ENCODE measurements at places on chromosomes 5 and 9.
A peak's percentile ranks its signal among the peaks of the same experiment; 100 is the strongest.

DNA sequence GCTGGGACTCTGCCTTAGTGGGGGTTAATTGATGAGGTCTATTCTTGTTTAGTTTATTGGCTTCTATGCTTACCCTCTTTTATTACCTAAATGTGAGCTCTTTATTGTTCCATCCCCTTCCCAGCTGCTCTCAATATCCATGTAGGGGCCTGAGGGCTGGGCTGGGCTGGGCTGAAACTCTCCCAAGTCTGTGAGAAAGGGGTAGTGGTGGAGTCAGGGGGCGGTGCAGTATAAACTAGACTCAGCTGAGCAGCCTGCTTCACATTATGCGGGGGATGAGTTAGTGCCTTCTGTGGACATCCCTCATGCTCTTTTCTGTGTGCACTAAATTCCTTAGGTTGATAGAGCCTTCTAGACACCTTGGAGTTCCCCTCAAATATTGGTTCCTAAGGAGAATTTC is 451.8 kb upstream of the PTGER4 start:
- DNase-seq, result no peak

DNA sequence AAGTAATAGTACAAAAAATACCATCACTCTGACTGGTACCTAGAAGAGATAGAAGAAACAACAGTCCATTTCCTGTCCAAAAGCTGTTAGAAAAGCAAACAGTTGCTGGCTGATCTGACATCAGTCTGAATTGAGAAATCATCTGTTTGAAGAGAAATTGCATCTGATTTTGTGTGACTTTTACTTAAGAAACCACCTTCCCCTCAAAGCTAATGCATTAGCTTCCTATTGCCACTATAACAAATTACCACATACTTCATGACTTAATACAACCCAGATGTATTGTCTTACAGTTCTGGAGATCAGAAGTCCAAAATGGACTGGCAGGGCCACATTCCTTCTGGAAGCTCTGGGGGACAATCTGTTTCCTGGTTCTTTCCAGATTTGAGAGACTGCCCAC is 385.9 kb upstream of the TLE4 start:
- no peak for DNase-seq

DNA sequence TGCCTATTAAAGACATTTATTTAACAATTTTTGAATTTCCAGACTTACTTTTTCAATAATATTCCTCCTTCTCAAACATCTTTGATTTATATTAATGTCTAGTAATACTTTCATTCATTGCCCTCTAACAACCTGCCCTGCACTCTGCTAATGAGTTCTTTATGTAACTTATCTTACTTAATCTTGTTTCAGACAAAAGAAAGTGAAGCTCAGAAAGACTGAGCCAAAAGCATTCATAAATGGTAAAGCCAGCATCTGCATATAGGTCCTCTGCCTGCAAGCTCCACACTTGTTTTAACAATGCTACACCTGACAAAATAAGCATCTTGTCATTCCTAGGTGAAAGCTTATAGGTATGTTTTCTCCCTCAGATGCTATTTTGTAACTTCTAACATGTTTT is 2.4 kb upstream of the TNPO1 start:
- no peak for DNase-seq

DNA sequence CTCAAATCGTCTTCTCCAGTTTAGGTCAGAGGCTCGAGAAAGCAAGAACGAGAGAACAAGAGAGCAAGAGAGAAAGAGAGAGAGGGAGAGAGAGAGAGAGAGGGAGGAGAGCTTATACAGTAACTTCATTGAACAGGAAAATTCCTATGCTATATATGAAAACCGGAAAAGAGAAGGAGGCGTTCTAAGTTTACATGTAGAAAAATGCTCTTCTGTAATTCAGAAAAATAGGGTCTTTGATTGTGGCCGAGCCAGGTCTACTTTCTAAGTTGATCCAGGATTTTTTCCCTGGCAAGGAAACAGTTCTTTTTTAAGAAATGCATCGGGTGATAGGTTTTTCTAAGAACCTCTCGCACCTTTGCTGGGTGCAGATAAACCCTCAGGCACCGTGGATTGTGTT is 29.5 kb downstream of the COL15A1 start:
- no peak for DNase-seq

- no peak for DNase-seq
Measured at GRCh38 chr9:122392714-122393113, 21.9 kb downstream of the PTGS1 start.

DNA sequence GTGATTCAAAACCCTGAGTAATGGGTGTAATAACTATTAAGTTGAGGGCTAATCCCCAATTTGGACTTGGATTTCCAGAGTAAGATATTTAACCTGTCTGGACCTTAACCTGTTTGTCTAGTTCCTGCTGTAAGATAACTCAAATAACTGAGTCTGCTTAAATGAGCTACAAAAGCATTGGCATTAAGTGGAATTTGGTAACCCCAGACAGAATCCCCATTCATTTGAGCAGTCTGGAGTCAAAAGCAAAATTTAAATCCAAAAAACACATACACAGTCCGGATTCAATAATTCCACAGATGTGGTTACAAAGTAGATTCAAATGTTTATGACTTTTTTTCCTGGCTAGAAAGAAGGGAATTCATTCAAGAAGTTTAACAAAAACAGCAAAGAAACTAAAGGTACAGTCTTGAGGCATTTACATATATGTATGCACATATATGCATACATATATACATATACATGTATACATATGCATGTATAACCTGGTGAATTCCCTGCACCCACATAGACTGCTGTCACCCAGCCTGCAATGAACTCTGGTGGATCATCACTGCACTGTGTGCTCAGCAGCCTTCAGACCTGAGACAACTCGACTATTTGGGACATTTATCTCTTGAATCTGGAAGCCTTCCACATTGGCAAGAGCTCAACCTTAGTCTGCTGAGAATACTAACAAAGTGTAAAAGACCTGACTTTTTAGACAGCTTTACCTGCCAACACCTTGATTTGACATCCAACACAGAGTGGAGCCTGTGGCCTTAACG is 205.4 kb downstream of the LURAP1L start:
- DNase-seq, result no peak

GRCh38 chr5:150781706-150782614 is 3.4 kb downstream of the SMIM3 start:
- DNase-seq, result no peak

DNA sequence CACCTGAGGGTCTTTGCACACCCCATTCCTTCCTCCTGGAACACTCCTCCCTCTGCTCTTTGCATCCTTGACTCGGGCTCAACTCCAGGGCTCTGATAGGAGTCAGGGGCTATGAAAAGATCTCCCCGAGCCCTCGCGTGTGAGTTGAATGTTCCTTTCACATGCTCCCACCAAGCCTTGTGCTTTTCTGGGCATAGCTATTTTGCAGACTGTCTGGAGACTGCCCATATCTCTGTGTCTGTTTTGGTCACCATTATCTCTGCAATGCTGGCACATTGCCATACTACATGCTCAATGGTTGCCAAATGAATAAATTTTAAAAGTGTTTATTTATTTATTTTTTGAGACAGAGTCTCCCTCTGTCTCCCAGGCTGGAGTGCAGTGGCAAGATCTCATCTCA is 56.9 kb upstream of the PLPP1 start:
- DNase-seq, result no peak

GRCh38 chr5:101942321-101942882 is 353.7 kb downstream of the SLCO4C1 start:
- DNase-seq, result peak; percentile 27

- DNase-seq, result no peak
Measured at GRCh38 chr5:11482011-11482410, 422.2 kb downstream of the CTNND2 start.

GRCh38 chr5:132024789-132025402 is 13.4 kb upstream of the ACSL6 start:
- DNase-seq, result no peak

- no peak for DNase-seq
Measured at GRCh38 chr5:179154991-179155955, 95.1 kb downstream of the ZNF354C start.

GRCh38 chr9:73583576-73583975 is 431.9 kb downstream of the ANXA1 start:
- DNase-seq, result no peak

- no peak for DNase-seq
Measured at GRCh38 chr5:53560028-53560427, 411 bp upstream of the NDUFS4 start.

GRCh38 chr9:98917746-98918487 is 25.8 kb upstream of the COL15A1 start:
- DNase-seq, result no peak

DNA sequence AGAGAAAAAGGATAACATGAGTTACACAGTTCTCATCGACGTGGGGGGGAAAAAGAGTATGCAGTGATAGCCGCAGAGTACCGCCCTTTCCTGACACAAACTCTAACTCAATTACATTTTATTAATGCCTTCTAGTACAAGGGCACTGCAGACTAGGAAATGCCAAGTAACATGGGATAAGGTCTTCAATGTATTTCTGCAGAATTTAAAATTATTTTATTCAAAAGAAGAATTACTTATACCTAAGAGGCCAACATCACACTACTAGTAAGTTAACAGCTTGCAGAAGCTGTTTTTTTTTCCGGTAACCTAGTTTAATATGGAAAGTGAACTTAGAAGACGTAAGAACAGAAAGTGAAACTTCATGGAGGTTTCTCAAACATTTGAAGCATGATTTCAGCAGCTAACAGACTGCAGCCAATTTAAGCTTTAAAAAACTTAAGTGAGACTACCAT is 3.9 kb downstream of the SETX start:
- no peak for DNase-seq

DNA sequence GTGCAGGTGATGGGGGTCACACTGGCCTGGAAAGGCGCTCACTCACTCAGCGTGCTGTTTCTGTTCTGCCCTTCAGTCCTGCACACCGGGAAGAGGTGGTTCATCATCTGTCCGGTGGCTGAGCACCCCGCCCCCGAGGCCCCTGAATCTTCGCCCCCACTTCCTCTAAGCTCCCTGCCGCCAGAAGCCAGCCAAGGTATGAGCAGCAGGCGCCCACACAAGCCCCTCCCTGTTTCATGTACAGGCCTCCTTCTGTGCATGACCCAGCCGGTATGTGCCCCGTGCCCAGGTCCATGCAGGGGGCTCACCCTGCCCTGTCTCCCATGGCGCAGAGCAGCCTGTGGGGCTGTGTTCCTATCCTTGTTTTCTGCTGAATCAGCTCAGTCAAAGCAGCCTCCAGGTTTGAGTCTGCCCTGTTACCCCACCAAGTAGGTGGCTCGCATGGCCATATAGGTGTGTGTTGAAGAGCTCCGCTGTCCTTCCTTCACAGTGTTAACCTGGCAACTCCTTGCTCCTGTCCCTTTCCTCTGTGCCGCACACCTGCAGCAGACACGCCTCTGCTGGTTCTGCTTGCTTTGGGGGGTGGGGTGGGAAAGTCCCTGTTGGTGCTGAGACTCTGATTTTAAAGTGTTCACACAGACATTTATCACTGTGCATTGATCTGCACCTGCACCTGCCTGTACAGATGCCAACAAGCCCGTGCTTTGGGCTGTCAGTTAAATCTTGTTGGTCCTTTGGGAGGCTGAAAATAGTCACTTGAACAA is 84.8 kb downstream of the WNK2 start:
- DNase-seq, result no peak

DNA sequence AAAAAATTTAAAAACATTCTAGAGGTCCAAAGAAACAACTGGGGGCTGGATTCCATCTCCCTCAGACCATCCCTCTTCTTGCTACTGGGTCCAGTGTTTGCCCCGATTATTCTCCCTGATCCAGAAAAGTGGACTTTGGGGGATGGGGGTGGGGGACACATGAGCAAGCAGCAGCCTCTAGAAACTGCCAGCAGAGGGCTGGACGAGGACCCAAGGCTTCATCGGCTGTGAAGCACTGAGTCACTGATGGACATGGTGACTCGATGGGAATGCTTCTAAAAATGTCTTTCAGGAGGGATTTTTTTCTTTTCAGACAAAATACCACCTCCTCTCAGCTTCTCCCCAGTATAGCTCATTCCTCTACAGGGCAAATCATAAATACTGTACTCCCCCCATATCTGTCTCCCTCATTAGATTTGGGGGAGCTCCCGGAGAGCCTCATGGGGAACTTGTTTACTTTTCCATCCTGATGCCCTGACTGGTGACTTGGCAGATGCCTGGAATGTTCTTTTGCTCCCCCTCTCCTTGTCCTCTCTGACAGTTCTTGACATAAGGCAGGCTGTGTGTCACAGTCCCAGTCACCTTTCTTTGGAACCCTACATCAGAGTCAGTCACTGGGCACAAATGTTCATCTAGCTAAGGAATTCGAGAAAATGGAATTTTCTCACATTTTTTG is 67.2 kb upstream of the STC2 start:
- DNase-seq, result peak; percentile 6

DNA sequence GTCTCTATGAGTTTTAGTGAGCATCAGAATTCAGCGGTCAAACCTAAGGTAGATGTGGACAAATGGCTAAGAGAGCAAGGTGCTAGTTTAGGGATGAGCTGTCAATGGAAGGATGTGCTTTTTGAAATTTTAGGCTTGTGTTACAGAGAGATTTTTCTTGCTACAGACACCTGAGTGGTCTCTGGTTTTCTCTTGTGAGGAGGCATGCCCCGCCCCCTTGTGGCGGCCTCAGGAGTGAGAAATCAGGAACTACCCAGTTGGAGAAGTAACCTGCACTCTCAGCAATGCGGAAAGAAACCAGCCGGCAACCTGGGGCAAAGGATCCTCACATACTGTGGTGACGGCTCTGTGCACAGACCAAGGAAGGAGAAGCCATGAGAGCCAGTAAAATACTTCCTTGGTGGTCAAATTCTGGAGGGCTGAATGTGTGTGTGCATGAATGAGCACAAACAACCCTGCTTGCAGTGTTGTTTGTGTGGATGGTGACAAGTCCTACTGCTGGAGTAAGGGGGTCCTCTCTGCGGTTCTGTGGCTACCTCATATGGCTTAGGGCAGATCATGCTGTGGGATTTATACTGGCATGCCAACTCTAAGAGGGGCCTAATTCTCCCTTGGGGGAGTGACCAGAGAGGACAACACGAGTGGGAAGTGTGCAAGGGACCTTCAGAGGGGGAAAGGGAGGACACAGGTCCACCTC is 16.7 kb upstream of the HSD17B4 start:
- no peak for DNase-seq

- DNase-seq, result no peak
Measured at GRCh38 chr5:73179730-73180129, 6.7 kb downstream of the TMEM174 start.

DNA sequence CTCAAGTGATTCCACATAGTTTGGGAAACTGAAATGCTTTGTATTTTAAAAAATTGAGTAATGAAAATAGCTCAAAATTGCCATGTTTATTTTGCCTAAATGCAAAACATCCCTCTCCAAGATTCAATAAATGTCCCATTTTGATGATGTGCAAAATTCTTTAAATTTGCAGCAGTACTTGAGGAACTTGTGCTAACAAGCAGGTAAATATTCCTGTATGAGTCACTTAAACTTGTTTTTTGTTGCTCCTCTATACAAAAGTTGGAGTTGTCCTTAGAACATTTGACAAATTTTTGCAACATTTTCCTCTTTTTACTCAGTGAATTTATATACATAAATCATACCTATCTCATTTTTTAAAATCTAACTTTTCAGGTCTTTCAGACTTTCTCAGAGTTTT is 280.2 kb downstream of the CDH12 start:
- DNase-seq, result no peak

DNA sequence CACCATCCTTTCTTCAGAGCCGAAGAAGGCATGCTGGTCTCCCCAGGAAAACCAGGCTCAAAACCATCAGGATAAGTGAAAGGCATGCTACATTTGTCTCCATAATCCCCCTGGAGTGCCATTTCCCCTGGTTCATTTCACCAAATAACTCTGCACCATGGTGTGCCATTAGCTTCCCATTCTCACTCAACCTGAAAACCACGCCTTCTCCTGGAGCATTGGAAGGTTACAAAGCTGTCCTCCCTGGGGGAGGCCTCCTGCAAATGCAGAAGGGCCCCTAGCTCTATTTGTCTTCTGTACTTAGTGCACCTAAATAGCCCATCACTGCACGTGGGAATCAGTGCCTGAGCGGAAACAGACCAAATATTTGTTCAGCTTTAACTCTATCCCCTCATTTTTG is 90.2 kb upstream of the ICE1 start:
- no peak for DNase-seq

Measured in HCT116 (cell line).